Activated CD4-positive, alpha-beta T cell treated with anti-CD3 and anti-CD28 coated beads, Interleukin-2, Interleukin-4, amounts not matched to agents 100 ng/mL and 50 ng/mL, durations not matched to agents 16 hours and 8 hours (primary cell): ENCODE measurements at places on chromosomes 12 and 14.

GRCh38 chr14:50533241-50533705 is 904 bp upstream of the MAP4K5 start:
- no peak for DNase-seq

DNA sequence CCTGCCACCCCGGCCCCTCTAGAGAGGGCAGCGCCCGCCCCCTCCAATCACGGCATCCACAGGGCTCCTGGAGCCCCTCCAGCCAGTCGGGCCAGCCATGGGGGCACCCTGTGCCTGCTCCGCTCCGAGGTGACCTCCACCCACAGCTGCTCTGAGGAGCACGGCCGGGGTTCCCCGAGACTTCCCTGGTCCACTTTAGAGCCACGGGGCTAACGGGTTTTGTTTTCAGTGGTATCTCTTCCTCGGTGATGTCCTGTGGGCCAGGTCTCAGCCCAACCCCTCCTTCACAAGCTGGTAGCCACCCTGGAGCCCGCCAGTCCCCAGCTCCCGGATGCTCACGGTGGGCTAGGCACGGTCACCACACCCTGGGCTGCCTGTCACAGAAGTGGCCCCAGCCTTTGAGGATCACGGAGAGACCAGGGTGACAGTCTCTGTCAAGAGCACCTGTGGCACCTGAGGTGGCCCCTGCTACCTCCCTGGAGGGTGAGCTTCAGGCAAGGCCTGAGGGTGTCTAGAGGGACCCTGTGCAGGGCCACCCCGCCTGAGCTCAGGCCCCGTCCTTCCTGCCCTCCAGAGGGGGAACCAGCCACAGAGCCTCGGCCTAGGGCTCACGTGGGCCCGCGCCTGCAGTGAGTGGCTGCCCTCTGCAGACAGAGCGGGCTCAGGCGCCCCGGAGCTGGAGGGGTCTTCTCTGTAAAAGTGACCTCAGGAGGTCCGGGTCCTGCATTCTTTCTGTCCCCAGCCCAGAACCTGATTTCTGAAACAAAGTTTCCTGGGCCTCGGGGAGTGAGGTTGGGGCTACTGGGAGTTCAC is 146.0 kb upstream of the C14orf180 start:
- no peak for DNase-seq

GRCh38 chr14:88785911-88786310 is 6.8 kb downstream of the EML5 start:
- DNase-seq: no peak

GRCh38 chr12:48997719-48998496 is 1.3 kb downstream of the DDN start:
- DNase-seq: no peak

DNA sequence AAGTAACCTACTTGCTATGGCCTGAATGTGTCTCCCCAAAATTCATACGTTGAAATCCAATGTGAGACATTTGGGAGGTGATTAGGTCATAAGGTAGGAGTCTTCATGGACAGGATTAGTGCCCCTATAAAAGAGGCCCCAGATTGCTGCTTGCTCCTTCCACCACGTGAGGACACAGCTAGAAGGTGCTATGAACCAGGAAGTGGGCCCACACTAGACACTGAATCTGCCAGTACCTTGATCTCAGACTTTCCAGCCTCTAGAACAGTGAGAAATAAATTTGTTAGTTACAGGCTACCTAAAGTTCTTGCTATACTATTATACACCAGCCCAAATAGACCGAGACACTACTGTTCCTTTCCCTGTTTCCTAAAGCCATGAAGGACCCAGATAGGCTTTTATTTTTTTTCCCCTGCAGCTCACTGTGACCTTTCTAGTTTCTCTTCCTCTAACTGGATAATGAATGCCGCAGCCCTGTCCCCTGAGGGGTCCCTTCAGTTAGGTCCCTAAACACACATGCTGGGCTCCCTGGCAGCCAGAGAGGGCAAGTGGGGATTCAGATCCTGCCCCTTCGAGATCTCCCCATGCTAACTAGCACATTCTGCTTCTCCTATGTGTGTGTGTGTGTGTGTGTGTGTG is 19.3 kb downstream of the SLC25A3 start:
- no peak for DNase-seq

DNA sequence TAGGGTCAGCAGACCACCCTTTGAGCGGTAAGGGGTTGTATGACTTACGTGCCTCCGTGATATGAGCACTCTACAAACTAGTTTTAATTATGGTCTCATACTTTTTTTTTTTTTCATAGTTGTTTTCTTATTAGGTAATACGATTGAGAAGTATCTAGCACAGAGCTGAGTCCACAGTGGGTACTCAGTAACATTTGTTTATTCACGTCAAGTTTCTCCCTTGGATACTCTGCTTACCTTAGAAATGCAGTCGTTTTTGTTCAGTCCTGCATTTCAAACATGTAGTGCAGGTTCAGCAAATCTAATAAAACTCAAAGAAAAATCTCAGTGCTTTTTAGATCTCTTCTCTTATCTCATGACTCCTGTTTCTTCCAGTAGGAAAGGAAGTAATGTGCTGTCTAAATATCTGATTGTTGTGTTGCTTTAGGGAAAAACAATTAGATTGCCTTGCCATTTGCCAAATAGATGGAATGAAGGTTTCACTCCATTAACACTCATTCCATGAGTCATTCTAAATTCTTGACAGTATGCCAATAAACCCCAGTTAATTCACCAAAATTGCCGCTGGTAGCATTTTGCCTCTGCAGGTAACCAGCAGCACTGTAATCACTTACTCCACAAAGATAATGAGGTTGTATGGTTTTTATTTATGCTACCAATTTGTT is 118.9 kb downstream of the PTCSC3 start:
- DNase-seq: no peak

DNA sequence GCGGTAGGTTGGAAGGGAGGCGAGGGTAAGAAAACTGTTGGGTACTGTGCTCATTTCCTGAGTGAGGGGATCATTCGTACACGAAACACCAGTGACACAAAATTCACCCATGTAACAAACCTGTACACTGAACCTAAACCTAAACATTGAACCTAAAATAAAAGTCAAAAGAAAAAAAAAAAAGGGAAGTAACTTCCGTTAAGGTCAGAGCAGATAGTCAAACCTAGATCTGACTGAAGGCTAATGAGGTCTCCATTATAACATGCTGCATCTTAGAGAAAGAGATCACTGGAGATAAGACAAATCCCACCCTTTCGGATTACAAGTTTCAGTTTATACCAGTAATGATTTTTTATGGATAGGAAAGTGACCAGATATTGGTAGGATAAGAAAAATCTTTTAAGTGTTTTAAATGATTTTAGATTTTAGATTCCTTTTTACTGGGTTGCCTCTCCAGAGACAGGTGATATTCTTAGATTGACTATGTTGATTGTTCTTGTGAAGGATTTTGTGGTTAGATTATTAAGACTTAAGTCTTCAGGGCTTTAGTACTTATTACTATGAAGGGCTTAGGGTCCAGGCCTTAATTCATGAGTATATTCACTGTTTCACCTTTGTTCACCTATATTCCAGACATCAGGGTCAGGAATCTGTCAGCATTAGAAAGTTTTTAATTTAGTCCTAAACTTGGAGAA is 11.2 kb upstream of the NCKAP1L start:
- DNase-seq: no peak

- DNase-seq: no peak
Observed at GRCh38 chr12:104321949-104322348, 18.4 kb downstream of the EID3 start.
